ENCODE measurements at places on chromosomes 6 and 20.

DNA sequence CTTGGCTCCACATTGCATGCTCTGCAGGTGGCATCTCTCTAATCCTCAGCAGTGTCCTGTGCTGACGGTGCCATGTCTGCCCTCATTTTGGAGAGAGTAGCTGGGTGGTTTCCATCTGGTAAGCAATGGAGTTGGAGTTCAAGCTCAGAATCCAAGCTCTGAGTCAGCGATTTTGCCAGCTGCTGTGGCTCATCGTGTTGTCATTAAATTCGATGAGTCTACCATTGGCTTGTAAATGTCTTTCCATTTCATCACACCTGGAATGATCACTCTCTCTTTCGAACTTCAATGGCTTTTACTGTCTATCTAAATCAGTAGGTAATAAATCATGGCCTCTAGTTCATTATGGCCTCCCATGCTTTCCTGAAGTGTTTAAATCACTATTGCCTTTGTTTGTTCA lies 378.5 kb upstream of the TSHZ2 start:
- no peak for DNase-seq

- DNase-seq = no peak
Observed at GRCh38 chr6:112575309-112575834, 228.2 kb downstream of the RFPL4B start.

DNA sequence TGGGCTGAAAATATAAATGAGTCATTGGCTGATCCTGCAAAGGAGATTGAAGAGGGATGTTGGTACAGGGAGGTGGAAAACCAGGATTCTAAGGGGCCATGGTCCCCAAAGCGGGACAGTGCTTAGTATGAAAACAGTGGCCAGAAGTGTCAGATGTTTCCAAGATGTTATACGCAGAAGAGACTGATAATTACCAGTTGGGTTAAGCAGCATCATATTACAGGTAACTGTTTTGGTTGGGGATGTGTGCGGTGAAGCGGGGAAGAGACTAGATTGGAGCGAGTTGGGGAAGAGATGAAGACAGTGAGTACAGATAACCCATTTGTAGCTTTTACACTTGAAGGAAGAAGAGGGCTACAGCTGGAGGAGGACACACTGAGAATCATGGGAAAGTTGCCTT lies 80.8 kb downstream of the PLEKHG1 start:
- no peak for DNase-seq

GRCh38 chr6:116451916-116452315 lies 9.3 kb upstream of the CALHM6 start:
- no peak for DNase-seq

- DNase-seq = no peak
Observed at GRCh38 chr6:118808793-118809638, 84.9 kb upstream of the ASF1A start.

GRCh38 chr20:4813863-4814695 lies 92.4 kb downstream of the PRND start:
- no peak for DNase-seq

DNA sequence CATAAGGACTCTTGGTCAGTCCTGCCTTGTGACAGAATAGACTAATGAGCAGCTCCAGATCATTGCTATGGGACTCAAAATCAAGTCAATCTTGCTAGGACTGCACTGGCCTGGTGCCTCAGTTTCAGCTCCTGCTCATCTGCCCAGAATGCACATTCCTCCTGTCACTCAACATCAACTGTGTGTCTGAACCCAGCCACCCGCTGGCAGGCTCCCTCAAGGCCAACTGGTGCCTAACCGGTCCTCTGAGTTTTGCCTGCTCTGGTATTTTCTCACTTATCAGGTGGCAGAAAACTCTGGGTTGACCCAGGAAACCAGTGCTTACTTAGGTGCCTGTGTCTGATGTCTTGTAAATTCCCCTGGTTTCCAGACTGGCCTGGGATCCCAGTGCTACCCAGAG lies 297.7 kb downstream of the DHX35 start:
- DNase-seq = no peak

DNA sequence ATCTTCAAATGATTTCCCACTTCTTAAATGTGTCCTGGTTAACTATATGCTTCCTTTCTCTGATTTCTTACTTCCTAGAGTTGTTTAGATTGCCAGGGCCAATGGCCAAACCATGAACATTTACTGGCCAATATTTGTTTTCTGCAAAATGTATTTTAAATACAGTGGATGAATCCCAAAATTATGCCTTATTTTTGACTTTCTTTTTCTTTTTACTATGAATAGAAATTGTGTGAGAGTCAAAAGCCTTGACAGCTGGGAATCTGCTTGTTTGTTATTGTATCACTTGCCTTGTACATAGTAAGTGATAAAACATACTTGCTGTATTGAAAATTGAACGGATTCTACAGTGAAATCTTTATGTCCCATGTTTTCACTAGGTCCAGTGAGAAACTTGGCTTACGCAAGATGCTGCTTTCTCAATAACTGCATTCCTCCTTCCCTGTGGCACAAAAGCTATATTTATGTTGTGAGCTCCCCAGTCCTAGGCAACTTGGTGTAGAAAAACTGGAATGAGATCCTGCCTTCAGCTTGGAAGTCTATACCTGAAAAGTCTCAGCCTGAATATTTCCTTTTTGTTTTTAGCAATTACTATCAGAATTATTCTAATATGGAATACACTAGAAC lies 295.2 kb downstream of the EPHA7 start:
- no peak for DNase-seq

GRCh38 chr6:150046943-150047342 lies 21.6 kb upstream of the RAET1L start:
- no peak for DNase-seq

DNA sequence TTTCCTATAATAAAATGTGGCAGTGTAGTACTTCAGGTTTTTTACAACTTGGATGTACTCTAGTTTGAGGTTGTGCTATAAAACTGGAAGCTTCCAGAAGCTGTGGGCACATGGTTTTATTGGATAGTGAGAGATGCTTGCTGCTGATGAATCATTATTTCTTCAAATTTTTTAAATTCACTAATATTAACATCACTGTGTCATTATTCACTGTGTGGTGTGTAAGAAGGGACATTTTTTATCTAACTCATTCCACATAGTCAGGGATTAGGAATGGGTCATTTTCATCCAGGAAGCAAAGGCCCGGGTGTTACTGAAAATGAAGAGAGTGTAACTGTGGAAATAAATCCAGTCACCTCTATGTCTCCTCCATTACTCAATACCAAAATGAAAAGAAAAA lies 421.0 kb downstream of the TENT5A start:
- no peak for DNase-seq

- DNase-seq = no peak
Observed at GRCh38 chr20:59866338-59866737, 67.1 kb downstream of the SYCP2 start.

DNA sequence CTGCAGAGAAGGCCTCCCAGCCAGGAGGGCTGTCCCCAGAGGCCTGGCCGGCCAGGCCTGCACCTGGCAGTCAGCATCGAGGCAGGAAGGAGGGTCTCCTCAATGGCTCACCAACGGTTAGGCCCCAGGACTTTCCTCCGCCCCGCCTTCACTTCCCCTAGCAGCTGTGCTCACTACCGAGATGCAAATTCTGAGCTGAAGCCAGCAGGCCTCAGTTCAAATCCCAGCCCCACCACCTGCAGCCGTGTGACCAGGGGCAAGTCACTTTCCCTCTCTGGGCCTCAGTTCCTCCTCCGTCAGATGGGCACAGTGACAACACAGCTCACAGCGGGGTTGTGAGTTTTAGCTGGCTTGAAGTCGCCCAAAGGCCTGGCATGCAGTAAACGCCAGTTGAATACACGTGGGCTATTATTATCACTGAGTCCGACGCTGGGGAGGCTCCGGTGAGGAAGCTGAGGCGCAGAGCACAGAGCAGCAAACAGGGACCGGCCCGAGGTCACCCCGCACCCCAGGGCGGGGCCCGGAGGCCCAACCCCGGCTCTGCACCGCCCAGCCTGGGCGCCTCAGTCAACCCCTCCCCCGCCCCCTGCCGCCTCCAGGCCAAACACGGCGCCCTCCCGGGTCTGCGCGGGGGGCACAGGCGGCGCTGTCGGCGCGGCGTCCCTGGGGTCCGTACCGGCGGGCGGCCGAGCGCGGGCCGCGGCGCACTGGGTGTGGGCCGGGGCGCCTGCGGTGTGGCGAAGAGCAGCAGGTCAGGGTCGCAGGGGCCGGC lies 671 bp downstream of the E2F1 start:
- DNase-seq = no peak

- DNase-seq = no peak
Observed at GRCh38 chr6:72420409-72420808, 201.5 kb upstream of the KCNQ5 start.

DNA sequence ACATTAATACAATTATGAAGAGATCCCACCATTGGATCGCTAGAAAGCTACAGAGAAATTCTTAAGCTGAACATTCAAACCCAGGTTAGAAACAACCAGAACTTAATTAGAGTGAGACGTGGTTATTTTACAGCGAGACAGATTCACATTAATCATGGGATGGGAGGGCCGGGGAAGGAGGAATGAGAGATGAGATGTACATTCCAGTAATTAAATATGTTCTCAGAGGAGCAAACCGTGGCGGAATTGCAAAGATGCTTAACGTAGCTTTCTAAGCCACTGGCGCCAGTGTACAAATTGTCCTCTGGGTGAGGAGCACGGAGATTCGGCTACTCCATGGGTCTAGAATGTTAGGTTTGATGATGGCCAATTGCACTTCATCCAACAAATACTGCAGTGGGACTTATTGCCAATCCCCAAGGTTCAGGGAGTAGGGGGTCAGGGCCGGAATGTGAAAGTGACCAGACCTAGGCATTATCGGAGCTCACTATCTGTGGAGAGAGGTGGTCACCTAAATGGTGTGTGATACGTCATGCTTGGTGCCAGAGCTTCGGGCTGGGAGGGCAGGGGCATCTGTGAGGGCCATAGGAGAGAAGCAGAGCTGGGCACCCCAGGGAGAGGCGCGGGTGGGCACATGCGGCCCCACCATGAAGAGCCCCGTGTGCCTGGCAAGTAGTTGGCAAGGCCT lies 114.7 kb downstream of the EDN3 start:
- no peak for DNase-seq

DNA sequence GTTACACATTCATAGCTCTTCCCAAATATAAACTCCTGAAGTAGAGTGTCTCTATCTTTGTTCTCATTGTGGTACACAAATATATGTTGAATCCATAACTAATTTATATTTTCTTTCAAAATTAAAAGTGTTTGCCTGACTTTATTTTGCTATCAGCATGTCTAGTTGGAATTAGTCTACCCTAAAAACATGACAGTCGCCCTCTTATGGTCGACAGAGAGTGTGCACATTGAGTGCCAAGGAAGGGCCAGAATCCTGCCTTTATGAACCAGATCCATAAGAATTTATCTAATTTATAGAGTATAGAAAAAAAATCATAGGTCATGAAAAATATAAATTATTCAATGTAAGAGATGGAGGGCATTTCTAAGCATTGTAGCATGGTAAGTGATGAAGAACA lies 12.3 kb upstream of the DEFB112 start:
- no peak for DNase-seq

DNA sequence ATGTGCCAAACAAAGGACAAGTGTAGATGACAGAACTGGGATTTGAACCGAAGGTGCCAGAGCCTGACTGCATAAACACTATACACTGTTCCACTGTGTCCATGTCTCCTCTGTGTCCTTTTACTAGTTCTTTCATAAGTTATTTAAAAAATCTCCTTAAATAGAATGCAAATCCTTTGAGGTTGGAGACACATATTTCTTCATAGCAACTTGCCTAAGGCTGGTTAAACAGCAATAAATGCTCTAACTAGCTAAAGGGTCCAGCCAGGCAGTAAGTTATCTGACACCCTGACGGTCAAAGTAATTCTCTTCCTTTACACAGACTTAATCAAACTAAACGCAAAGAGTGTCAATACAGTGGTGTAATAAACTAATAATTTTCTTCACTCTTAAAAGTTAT lies 76.2 kb upstream of the TRAF3IP2 start:
- no peak for DNase-seq

- no peak for DNase-seq
Observed at GRCh38 chr6:108168090-108168463, 2.3 kb downstream of the NR2E1 start.

DNA sequence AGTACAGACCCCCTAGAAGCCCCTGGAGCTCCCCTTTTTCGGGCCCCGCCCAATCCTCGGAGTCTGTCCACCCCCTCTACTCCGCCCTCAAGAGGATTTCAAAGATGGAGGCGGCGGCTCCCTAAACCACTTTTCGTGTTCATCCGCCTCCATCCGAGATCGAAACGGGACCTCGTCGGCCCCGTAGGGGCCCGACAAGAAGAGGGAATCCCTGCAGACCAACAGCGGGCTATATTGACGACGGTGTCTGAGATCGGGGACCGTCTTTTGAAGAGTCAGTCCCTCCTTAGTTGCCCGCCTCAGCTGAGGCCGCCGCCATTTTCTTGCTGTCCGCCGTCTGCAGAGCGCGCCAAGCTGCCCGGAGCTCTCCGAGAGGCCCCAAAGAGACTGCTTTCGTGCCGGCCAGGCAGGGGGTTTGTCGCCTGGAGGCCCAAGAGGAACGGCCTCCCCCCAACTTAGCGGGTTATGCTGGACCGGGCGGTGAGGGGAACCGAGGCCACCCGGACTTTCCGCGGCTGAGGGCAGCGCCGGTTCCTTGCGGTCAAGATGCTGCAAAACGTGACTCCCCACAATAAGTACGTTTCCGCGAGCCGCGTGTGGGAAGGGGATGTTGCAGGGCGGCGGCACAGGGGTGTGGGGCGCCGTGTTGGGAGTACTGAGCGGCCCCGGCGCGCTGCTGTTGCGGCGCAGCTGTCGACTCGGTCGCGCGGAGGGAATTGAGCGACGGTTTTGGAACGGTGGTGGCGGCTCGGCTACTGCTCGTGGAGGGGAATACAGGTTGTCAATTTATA lies 4.2 kb downstream of the BRD2 start:
- no peak for DNase-seq

- DNase-seq = no peak
Observed at GRCh38 chr6:142301651-142302391, at the start of gene ADGRG6. ADGRG6 (plus strand) TSS chr6:142302007; CDS start chr6:142302330, 323 bp downstream.

DNA sequence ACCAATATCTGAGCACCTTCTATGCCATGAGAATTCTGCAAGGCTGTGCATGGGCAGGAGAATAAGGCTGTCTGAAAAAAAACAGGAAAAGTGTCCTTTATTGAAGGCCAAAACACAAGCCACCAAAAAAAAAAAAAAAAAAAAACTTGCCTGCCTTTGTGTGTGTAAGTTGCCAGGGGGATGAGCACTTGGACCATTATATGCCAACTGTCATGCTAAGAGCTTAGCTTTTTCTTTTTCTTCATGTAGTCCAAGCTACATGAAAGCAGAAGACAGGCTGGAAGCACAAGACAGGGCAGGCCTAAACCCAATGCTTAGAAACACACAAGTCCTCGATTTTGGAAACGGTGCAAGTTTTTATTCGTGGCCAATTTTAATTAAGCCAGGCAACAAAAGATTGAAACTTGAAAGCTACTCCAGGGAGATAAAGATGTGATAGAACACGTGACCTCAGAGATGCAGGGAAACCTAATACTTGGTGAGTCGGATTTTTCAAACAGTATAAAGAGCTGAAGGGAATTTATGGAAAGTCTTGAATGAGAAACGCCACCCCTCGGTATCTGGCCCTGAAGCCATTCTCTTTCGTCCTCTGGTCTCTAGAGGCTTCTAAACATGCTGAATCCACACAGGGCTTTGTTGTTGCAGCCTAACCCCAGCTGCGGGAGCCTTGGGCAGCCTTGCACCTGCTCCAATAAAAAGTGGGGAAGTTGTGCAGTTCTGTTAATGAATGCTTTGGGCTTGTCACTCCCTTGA lies 8.6 kb downstream of the BMP7 start:
- no peak for DNase-seq
